NCI-H2029 treated with DMSO at 0.1 percent for 48 hours (cell line): ENCODE measurements at places on chromosomes 1 and 21.

DNA sequence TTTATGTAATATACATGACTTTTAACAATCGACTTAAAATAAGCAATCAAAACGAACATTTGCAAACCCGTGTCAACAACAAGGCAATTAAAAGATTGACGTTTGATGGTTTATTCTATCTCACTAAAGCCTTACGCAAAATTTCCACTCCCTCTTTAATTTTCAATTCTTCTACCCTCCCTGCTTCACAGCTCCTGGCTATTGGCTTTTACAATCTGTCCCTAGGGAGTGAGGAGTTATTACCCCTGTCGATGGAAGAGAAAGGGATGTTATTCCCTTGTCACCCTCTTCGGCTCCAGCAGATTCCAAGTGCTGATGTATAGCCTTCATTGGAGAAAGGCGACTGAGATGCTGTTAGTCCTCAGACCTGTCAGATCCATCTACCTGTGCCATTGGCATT lies 161.3 kb downstream of the ZNF281 start:
- no peak for DNase-seq

DNA sequence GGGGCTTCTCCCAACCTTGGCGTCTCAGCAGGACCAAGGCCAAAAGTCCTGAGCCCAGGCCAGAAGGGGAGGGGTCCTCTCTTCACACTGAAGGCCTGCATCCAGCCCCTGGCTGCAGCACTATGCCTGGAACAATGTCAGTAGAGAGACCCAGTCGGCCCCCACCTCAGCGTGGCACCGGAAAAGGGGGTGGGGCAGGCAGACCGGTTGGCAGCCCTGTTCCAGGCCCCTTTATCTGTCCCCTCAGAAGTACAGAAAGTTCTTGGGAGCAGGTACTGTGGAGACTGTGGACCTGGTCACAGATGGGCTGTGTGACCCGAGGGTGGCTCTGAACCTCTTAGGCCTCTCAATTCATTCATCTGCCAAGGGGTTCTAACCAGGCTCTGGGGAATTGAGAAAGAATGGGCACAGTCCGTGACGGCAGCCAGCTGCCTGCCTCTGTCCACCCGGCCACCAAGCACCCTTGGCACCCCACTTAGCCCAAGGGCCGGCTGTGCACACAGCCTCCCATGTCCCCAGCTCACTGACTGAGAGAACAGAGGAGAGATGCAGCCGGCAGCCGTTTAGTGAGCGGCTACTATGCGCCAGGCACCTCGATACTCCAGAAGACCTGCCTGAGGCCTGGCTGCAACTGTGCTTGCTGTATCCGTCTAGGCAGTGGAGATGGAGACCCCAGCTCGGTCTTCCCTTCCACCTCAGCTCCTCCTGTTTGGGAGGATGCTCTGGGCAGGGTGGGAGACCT lies 23.9 kb downstream of the RUNX3 start:
- DNase-seq: no peak

DNA sequence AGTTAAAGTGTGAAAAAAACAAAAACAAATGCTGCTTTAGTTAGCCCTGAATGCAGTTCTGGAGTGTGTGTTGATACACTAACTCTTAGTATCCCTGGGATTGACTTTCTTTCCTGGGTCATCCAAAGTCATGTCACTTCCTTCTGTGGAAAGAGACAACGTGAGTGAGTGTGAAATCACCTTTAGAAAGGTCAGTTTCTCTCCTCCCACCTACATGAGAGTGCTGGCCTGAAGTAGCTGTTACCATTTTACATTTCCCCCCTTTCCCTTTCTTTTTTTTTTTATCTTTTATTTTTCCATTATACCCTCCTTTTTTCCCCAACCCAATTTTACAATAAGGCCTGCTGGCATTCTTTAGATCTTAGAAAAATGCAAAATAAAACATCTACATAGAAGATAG lies 55.2 kb downstream of the CENPF start:
- no peak for DNase-seq

DNA sequence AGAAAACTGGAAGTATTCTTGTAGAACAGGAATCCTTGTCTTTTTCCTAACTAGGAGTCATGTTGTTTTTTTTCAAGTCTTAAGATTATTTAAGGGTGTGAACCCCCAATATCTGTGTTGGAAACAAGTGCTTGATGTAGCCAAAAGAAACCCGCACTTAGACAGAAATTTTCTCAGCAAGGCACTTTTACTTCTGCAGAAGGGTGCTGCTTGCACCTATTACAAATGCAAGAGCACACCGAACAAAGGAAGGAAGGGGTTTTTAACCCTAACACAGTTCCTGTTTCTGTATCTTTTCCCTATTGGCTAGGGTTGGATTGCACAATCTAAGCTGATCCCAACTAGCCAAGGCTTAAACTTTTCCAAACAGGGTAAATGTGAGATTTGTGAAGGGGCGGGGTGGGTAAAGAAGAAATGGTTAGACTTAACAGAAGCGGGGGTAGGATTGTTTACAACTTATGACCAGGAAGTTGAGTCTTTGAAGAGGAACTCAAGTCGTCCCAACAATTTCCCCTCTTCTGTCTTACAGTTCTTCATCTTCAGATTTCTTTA lies 75.1 kb downstream of the ZFYVE9 start:
- DNase-seq: no peak

DNA sequence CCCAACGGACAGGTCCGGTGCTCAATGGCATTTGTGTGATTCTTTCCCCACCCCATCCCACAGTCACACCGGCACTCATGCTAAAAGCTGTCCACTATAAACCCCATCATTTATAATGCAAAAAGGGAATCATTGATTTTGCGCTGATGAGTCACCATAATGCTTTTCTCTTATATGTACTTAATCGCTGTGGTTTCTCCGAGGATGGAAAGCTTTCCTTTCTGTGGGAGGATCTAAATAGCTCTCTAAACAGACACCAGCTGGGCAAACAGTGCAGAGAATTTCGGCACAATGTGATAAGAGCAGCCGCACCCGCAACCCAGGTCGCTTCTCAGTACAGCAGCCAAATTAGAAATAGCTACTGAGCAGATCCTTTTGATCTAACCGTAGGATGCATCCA lies 85.6 kb downstream of the SETD4 start:
- peak; percentile 91 for DNase-seq

GRCh38 chr1:95685081-95685480 lies 451.1 kb downstream of the RWDD3 start:
- peak; percentile 56 for DNase-seq

- no peak for DNase-seq
Observed at GRCh38 chr1:145997016-145997717, 788 bp upstream of the TXNIP start.
